ENCODE measurements at places on chromosomes 5 and 9.

GRCh38 chr5:139148306-139148705 is 49.9 kb downstream of the SIL1 start:
- no peak for DNase-seq

GRCh38 chr5:109962882-109963603 is 273.3 kb downstream of the MAN2A1 start:
- no peak for DNase-seq

GRCh38 chr9:129669141-129669718 is 3.8 kb downstream of the PRRX2 start:
- DNase-seq, result no peak

DNA sequence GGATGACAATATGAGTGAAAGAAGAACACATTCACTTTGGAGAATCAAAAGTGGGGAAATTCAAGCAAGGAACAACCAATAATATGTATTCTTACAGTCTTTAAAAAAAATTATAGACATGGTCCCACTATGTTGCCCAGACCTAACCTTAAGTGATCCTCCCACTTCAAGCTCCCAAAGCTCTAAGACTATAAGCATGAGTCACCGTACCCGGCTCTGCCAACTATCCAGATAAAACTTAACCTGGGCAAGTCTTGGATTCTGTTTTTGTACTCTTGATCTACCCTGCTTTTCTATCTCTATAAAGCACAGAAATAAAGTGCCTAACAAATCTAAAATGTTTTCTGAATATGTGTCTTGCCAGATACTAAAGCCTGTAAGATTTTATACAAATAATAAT is 30.9 kb downstream of the CEMIP2 start:
- DNase-seq, result no peak

DNA sequence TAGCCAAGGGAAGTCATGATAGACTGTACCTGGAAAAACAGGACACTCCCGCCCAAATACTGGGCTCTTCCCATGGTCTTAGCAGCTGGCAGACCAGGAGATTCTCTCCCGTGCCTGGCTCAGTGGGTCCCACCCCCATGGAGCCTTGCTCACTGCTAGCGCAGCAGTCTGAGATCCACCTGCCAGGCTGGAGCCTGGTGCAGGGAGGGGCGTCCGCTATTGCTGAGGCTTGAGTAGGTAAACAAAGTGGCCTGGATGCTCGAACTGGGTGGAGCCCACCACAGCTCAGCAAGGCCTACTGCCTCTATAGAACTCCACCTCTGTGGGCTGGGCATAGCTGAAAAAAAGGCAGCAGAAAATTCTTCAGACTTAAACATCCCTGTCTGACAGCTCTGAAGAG is 10.1 kb upstream of the THG1L start:
- DNase-seq, result no peak
